ENCODE measurements at places on chromosomes 12 and 14.

GRCh38 chr12:118750666-118751065 lies 230.7 kb upstream of the SRRM4 start:
- DNase-seq: no peak

DNA sequence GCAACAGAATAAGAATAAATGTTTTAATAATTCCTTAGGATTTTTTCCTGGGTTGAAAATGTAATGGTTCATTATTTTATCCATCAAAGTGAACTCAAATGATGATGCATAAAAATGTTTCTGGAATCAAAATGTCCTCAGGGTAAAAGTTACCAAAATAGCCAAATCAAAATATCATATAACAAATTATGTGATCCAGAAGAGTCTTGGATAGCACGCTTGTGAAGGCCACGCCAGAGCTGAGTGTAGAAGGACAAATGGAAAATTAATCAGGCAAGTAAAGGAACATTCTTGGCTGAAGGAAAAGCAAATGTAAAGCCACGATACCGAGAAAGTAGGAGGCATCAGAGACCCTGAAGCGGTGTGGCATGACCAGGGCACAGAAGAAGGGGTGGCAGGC lies 169.2 kb downstream of the CAPZA3 start:
- no peak for DNase-seq

DNA sequence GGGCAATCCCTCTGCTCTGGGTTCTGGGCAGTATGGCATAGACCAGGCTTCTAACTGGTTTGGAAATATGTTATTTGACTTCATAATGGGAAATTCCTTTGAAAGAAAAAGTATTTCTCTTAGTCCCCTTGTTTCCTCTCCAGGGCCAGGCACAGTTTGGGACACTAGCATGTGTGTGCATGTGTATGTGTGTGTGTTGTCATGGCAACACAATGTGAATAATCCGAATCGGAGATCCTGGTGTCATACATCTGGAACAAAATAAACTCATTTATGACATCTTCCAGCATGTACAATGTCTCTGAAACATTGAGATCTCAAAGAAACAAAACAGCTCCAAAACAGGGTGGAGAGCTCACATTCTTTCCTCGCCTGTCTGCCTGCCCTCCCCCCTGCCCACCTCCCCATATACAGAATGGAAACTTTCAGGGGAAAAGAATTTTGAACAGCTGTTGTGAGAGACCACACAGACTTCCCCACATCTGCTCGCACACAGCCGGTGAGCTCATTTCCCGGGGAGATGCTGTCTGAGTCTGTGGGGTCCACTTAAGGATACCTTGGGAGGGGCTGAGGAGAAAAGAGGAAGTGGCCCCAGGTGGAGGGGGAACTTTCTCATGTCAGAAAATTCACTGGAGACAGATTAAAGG lies 55.5 kb upstream of the PARP11 start:
- no peak for DNase-seq

GRCh38 chr14:75155169-75155568 lies 21.2 kb downstream of the TMED10 start:
- DNase-seq: no peak

DNA sequence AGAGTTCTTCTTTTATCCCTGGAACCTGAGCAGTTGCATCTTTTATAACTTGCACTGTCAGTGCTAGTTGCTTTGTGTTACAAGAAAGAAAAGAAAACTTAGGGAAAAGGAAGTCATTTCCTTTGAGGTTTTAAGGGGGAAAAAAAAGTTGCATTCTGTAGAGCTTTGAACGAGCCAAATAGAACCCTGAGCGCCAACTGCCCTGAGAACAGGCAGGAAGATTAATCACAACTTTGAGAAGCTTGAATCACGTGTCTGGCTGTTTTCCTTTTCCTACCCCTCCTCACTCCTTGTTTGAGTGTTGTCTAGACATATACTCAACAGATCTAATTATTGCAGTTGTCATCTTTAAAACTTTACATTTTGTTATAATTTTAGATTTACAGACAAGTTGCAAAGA lies 12.5 kb downstream of the PCNX1 start:
- no peak for DNase-seq

- no peak for DNase-seq
Observed at GRCh38 chr12:107355004-107355565, 261.7 kb upstream of the CRY1 start.

- DNase-seq: no peak
Observed at GRCh38 chr14:92553438-92553837, 39.9 kb downstream of the RIN3 start.

DNA sequence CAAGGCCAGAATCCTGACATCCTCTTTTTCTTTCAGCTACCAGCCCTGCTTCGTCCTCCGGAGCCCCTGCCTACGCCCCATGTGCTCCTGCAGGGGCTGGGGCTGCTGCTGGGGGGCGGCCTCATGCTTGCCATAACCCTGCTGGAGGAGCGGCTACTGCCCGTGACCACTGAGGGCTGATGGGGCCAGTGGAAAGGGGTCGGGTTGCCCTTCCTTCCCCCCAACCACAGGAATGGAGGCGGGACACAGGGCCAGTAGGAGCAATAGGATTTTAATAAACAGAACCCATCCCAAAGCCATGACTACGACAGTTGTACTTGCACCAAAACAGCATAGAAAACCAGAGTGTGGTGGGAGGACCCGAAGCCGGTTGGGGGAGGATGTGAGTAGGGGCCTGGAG lies 7.7 kb downstream of the SLC39A5 start:
- no peak for DNase-seq

DNA sequence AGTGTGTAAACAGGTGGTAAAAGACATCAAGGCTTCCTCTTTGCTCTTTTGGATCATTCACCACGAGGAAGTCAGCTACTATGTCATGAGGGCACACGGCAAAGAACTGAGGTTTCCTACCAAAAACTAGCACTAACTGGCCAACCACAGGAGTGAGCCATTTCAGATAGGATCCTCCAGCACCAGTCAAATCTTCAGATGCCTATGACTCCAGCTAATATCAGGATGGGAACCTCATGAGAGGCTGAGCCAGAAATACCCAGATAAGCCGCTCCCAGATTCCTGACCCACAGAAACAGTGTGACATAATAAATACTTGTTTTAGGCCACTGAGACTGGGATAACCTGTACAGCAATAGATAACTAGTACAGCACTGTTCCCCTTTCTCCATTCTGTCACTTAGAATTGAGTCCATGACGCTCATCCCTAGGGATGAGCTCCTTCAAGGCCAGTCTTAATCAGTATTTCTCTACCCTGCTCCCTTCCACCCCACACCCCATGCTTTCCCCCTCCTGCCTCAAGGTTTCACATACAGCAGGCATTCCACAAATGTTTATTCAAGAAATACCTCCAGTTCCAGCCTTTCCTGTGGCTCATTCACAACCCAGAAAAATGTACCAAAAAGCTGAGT lies 68.4 kb downstream of the PPM1H start:
- DNase-seq: peak; percentile 41

DNA sequence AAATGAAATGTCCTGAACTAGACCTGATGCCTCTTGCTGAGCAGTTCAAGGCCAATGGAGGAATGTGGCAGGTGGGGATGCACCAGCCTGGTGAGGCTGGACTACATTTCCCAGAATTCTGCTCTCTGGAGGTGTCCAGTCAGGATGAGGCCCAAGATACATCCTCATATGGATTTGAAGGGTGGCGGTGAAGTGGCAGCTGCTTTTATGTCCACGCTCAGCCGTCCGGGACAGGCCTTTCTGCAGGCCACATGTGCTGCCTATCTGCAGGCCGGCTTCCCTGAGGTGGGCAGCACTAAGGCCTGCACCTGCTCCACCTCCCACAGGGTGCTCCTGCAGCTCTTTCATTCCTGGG lies 230.2 kb downstream of the BCL11B start:
- DNase-seq: no peak

DNA sequence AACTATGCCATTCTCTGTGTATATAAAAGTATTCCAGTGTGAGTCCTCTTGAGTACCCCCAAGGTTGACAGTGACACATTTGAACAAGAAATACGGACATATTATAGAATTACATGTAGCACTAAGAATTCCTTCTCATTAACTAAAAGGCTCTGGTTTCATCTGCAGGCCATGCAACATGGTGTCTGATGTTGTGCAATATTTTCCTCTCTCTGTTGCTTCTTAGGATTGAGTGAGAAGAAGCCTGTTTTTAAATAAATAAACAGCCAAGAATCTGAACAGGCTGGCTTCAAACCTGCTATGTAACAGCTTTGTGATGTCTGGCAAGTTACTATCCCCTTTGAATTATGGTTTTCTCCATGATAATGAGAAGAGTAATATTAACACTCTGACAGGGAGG lies 22.2 kb upstream of the CCER1 start:
- no peak for DNase-seq

- no peak for DNase-seq
Observed at GRCh38 chr14:41650802-41651201, 44.1 kb downstream of the LRFN5 start.

DNA sequence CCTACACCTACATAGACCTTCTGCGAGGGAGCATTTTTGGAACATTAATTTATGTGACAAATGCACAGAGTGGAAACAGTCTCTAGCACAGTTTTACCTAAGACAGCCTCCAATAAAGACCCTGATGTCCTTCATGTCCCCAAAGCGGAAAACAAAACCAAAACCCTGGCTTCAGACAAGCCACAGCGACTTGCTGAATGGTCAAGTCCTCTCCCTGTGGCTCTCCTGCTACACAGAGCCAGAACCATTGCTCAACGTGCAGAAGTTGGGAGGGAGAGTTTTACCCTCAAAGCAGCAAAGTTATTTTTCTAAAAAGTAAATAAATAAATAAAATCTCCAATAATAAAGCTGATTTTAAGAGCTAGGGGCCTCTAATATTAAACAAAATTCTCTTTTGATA lies 135.0 kb upstream of the TMEM132C start:
- DNase-seq: no peak

DNA sequence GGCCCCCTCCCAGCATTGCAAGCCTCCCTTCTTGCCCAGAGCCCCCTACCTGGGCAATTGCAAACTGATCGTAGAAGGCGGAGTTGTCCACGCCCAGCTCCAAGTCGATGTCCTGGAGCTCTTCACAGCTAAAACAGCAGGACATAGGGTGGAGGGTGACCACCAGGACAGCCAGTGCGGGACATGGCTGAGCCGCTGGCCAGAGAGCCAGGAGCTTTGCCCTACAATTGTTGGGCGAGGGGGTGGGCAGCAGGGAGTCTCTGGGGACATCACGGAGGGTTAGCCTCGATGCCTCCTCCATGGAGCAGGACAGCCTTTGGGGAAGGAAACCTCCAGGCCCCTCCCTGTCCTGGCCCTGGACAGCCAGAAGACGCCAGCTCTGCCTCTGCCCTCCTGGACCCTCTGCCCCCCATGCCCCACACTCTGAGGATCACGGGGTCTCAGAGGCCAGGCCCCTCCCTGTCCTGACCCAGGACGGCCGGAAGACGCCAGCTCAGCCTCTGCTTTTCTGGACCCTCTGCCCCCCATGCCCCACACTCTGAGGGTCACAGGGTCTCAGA lies 9.4 kb downstream of the TMEM179 start:
- DNase-seq: no peak

DNA sequence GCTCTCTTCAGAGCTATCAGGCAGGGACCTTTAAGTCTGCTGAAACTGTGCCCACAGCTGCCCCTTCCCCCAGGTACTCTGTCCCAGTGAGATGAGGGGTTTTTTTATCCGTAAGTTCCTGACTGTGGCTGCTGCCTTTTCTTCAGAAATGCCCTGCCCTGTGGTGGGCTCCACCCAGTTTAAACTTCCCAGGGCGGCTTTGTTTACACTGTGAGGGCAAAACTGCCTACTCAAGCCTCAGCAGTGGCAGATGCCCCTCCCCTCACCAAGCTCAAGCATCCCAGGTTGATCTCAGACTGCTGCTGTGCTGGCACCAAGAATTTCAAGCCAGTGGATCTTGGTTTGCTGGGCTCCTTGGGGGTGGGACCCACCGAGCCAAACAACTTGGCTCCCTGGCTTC lies 46.9 kb upstream of the SLC16A7 start:
- no peak for DNase-seq

- DNase-seq: no peak
Observed at GRCh38 chr12:100953217-100953616, 158.6 kb downstream of the ANO4 start.

DNA sequence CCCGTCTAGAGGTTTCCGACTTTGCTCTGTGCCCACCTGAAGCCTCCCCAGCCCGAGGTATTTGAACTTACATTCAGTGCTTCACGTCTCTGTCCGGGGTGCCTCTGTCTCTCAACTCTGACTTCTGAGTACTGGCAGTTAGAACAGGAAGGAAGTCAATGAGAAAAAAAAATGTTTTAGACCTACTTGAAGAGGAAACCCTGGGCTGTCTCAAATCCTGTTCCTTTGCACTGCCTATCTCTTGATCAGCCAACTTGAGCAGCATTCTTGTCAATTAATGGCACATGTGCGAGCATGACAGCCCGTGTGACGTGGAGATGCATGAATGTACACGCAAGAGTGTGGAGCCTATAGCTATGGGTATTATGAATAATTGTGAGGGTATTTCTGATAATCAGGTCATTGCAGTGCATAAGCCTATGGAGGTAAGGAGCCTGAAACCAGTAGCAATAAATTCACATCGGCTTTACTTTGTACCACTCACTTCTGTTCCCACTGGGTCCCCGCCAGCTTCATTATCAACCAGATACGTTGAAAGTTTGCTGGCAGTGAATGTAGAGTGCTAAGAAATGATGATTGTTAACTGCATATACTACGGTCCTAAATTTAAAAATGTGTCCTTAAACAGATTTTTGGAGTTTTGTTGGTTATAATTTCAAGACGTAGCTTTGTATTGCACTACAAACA lies at the start of gene ARHGDIB:
Gene ARHGDIB (minus strand): TSS at position 136 of the 687 bp plus-strand sequence. CDS start 10,889 bp downstream, outside the sequence.
- no peak for DNase-seq

Data from HS-5 (cell line).